Posterior vena cava (tissue), 2 donors: ENCODE measurements at places on chromosomes 4 and X. TPM values are rescaled to one million over a fixed set of nuclear protein-coding genes. Genes with fewer than 3 reads are reported as not detected.

Gene NLGN3
- total RNA-seq = 2.3 TPM

Gene ADGRG2
- 1.0 TPM for total RNA-seq

Gene SFRP2
- total RNA-seq = 313 TPM

Gene STOX2
- total RNA-seq = 6.9 TPM

Gene SMIM14
- total RNA-seq = 98.0 TPM

Gene TMSB4X
- total RNA-seq = 4,090 TPM

Gene CYTL1
- total RNA-seq = 0.81 TPM

Gene CXCL10
- total RNA-seq = 0.19 TPM

Gene GPR82
- 0.19 TPM for total RNA-seq

Gene CTAG1A
- total RNA-seq = not detected

Gene NAP1L3
- total RNA-seq = 5.7 TPM

Gene TRAM1L1
- total RNA-seq = 2.5 TPM

Gene YY2
- 2.5 TPM for total RNA-seq

Gene TMSB15A
- total RNA-seq = 0.83 TPM

Gene PCYT1B
- total RNA-seq = 3.5 TPM

Gene TECRL
- not detected for total RNA-seq

Gene MAGEA10
- total RNA-seq = not detected

Gene ARMCX4
- total RNA-seq = 14.6 TPM

Gene NUDT10
- total RNA-seq = 1.9 TPM

Gene GAGE2A
- not detected for total RNA-seq

Gene ARHGAP24
- 47.2 TPM for total RNA-seq

Gene GNRHR
- not detected for total RNA-seq

Gene DTHD1
- total RNA-seq = 0.37 TPM

Gene FGA
- not detected for total RNA-seq

Gene TCEANC
- 3.8 TPM for total RNA-seq

Gene DCAF12L2
- 1.1 TPM for total RNA-seq

Gene GABRG1
- total RNA-seq = not detected
